ENCODE measurements at places on chromosomes 5 and 9.

GRCh38 chr9:120336021-120336752, 243.8 kb downstream of the CDK5RAP2 start:
- no peak for DNase-seq

- no peak for DNase-seq
These were observed 104.4 kb downstream of the ARHGAP26 start for GRCh38 chr5:142874540-142874939.

DNA sequence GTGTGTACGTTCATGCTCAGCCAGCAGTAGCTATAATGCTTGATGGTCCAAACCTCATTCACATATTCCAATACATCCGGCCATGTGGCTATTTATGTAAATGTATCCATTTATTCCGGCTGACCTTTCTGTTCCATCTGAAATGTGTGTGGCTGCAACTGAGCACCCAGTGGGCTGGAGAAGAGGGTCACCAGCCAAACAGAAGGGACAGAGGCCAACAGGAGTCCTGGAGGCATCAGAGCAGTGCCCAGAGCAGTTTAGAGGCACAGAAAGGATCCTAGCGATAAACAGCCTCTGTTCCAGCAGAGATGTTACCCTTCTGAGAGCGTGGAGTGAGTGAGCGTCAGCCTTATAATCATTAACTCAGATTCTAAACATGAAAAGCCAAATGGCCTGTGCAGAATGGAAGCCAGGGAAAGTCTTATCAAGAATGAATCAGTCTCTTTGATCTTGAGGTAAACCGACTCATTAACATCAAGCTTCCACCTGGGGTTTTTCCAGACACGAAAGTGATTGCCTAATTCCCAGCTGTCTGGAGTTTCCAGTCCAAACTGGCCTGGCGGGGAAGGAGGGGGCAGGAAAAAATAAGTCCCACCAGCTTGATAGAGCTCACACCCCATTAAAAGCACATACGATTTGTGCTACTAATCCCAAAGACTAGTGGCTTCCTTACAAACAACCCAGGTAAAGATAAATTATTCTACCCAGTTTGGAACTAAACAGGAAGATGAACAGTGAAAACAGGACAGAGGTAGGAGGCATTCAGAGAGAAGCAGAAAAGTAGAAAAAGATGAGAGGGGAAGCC, 55.7 kb downstream of the SUSD1 start:
- no peak for DNase-seq

DNA sequence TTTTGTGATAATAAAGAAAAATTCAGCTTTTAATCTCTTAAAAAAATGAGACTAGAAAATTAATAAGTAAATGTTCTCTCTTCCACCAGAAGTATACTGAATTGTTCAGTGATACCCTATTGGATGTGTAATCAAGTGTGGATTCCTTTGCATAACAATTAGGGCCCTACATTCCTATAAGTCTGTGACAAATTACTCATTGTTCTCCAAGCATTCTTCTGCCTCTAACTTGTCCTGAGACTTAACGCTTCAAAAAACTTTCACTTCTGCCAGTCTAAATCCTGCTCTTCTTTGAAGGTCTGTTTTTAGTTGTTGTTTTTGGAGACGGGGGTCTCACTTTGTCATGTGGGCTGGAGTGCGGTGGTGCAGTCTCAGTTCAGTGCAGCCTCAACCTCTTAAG, 9.2 kb upstream of the DDX46 start:
- no peak for DNase-seq

GRCh38 chr9:102892025-102892424, 103.1 kb upstream of the CYLC2 start:
- no peak for DNase-seq

DNA sequence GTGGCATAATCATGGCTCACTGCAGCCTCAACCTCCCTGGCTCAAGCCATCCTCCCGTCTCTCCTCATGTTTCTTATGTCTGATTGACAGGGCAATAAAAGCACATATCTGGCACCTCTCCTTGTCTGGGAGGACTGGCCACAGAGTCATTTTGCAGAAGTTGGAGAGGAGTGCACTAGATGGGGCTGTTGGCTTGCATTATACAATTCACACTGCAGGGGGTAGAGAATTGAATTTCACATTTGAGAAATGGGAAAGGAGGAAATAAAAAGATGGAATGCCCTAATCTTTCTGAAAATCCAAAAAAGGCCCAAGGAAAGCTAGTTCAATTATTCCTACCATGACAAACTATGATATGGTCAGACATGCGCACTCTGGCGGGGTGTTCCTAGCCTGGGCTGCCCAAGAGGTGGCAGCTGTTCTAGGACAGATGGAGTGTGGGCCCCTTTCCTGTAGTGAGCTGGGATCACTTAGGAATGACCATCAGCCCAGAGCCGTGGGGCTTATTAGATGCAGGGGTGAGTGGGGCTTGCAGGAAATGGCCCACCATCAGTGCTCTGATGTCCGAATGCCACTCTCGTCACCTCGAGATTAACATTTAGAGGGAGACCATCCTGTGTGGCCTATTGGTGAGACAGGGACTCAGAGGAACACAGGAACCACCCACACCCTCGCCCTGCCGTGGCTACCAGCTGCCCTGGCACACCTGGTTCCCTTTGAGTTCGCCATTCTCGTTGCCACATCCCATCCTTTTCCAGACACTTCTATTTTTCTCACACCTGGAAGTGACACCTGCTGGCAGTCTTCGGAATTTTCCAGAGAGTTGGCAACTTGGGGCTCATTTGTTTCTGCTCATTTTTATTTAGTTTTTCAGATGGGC, 21.8 kb upstream of the ANKRD18A start:
- DNase-seq: peak; percentile 26

GRCh38 chr5:31148959-31149475, 44.5 kb upstream of the CDH6 start:
- no peak for DNase-seq

- DNase-seq: no peak
These were observed 374.1 kb downstream of the PLK2 start for GRCh38 chr5:58085800-58086199.

GRCh38 chr5:149873896-149874295, 70.7 kb downstream of the PDE6A start:
- no peak for DNase-seq

GRCh38 chr5:29175774-29176173, 2017.7 kb upstream of the CDH6 start:
- no peak for DNase-seq

DNA sequence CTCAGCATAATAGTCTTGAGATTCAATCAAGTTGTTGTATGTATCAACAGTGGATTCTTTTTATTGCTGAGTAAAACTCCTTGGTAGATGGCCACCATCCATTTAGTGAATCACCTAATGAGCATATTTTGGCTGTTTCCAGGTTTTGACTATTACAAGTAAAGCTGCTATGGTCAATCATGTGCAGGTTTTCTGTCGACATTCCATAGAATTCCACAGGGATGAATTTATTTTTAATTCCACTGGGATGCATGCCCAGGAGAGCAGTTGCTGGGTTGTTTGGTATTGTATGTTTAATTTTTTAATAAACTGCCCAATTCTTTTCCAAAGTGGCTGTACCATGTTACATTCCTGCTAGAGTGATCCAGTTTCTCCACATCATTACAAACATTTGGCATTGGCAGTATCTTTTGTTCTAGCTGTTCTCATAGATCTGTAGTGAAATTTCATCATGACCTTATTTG, 10.5 kb upstream of the S1PR3 start:
- no peak for DNase-seq

GRCh38 chr9:116913536-116913935, 226.4 kb downstream of the TRIM32 start:
- DNase-seq: no peak

GRCh38 chr9:13705918-13706317, 426.4 kb upstream of the MPDZ start:
- no peak for DNase-seq

- no peak for DNase-seq
These were observed 3.0 kb downstream of the SLC22A5 start for GRCh38 chr5:132372542-132372941.

GRCh38 chr5:76175051-76175666, 92.0 kb downstream of the SV2C start:
- peak; percentile 76 for DNase-seq

- no peak for DNase-seq
These were observed 107.4 kb upstream of the IFNE start for GRCh38 chr9:21589344-21590056.

DNA sequence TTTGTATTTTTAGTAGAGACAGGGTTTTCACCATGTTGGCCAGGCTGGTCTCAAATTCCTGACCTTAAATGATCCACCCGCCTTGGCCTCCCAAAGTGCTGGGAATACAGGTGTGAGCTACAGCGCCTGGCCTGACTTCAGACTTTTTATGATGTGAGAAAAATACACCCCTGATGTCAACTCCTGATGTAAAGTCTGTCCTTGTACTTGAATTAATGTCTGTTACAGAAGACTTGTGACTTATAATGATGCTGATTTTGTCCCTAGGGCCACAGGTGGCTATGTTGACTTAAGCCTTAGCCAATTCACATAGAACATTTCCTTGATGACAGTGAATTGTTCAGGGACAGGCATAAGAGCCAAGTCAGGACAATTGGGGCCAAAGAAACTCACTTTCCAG, 42.5 kb upstream of the MELK start:
- DNase-seq: no peak

- no peak for DNase-seq
These were observed 343.1 kb upstream of the DAB2 start for GRCh38 chr5:39767916-39768315.

- DNase-seq: peak; percentile 80
These were observed 90.2 kb downstream of the HACD4 start for GRCh38 chr9:20941174-20941690.

- no peak for DNase-seq
These were observed 130.9 kb downstream of the CD180 start for GRCh38 chr5:67065696-67066095.

DNA sequence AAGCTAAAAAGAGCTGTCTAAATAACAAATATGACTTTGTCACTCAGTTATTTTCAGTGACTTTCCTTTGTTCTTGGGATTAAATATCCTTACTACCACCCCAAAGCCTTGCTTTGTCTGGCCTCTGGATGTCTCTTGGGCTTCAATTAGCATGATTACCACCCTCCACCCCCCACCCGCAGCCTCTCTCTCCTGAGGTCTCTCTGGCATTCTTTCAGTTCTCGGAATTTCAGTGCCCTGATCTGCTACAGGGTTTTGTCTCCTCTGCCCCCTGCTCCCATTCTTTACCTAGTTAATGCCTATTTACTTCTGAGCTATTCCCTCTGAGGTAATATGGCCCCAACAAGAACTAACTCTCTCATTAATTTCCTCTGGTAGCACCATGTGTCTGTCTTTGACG, 376.4 kb downstream of the DEPDC1B start:
- no peak for DNase-seq

- no peak for DNase-seq
These were observed 26.9 kb downstream of the ADAM19 start for GRCh38 chr5:157548513-157549282.

- DNase-seq: no peak
These were observed 147.9 kb upstream of the TBCA start for GRCh38 chr5:77924081-77924480.

- DNase-seq: no peak
These were observed 18.1 kb downstream of the NR6A1 start for GRCh38 chr9:124752967-124753366.

DNA sequence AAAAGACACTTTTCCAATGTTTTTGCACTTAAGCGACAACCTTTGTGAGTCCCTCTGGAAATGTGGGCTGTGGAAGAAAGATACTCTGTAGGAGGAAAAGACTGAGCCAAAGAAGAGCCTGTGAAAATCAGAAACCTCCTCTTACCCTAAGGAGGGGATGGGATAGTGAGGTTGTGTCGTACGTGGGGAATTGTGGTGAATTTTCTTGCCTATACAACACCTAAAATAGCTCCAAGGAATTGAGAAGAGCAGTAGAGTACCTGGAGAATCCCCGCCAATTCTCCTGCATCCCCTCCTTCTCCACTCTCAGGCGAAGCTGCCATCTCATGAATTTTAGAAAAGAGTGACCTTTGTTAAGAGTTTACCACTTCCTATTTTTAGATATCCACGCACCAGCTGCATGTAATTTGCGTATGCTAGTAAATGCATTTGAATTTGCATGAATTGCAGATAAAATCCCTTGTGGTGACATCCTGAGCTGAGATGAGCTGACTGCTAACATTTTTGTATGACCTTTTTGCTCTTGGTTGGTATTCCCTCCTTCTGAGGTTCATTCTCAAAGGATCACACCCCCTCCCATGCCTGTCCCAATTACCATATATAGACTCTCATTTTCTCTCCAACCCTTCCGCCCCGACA, 147.2 kb downstream of the PCSK5 start:
- DNase-seq: no peak

DNA sequence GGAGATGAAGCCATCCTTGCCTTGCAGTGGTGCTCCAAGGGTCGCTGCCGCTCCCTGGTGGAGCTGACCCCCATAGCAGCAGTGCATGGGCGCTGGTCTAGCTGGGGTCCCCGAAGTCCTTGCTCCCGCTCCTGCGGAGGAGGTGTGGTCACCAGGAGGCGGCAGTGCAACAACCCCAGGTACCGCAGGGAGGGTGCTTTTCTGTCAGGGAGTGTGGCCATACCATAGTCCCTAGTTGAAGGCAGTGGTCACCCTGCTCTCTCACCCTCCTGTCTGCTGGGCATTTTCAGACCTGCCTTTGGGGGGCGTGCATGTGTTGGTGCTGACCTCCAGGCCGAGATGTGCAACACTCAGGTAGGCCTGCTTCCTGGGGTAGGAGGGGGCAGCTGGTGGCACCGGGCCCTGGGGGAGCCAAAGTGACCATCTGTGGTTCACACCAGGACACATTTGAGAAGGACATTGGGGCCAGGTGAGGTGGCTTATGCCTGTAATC, 11.2 kb downstream of the ADAMTS13 start:
- no peak for DNase-seq

DNA sequence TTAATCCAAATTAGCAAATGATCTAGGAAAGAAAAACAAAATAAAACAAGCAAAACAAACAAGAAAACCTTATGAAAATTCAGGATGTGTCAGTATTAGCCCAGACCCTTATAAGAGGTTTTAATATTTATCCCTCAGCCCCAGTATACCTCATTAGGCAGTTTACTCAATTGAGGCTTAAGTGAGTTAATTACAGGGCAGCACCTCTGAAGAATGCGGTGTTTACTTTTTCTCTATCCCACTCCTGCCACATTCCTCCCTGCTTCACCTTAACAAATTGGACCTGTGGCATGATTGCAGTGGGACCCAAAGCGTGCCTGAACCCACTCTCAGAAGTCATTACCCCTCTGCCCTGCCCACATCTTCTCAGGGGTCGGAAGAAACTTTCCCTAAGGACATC, 67.1 kb downstream of the SIL1 start:
- no peak for DNase-seq

DNA sequence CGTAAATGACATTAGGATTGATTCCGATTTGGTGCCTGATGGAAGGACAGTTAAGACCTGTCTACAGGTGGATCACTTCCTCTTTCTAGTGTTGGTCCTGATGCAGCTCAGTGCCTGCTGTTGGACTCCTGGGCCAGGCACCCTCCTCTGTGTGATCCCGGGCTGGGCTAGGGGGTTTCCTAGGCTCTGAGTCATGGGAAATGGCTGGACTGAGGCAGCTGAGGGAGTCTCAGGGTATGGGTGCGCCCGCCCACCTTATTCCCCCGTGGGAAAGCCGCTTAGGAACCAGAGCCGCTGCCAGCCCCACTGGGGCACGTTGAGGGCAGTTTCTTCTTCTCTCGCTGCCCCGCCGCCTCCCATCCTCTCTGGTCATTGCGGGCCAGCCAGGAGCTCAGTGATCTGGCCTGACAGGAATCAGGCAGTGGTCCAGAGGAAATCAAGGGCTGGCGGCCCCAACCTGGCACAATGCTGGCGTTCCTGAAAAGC, 12.9 kb downstream of the TCF7 start:
- DNase-seq: no peak

GRCh38 chr9:36037549-36038122, 923 bp downstream of the RECK start:
- DNase-seq: peak; percentile 47

All from erythroblast (primary cell).